ENCODE measurements at places on chromosomes 2 and 18.

- DNase-seq = no peak
Observed at GRCh38 chr18:79071037-79071436, 1.8 kb downstream of the ATP9B start.

- DNase-seq = no peak
Observed at GRCh38 chr2:95002498-95002897, 23.0 kb upstream of the MAL start.

- DNase-seq = no peak
Observed at GRCh38 chr2:69945441-69945840, 16.0 kb downstream of the ASPRV1 start.

- DNase-seq = no peak
Observed at GRCh38 chr2:203626952-203627681, 79.3 kb upstream of the CD28 start.

GRCh38 chr2:101478181-101479001 is 3.5 kb upstream of the RFX8 start:
- DNase-seq = no peak

DNA sequence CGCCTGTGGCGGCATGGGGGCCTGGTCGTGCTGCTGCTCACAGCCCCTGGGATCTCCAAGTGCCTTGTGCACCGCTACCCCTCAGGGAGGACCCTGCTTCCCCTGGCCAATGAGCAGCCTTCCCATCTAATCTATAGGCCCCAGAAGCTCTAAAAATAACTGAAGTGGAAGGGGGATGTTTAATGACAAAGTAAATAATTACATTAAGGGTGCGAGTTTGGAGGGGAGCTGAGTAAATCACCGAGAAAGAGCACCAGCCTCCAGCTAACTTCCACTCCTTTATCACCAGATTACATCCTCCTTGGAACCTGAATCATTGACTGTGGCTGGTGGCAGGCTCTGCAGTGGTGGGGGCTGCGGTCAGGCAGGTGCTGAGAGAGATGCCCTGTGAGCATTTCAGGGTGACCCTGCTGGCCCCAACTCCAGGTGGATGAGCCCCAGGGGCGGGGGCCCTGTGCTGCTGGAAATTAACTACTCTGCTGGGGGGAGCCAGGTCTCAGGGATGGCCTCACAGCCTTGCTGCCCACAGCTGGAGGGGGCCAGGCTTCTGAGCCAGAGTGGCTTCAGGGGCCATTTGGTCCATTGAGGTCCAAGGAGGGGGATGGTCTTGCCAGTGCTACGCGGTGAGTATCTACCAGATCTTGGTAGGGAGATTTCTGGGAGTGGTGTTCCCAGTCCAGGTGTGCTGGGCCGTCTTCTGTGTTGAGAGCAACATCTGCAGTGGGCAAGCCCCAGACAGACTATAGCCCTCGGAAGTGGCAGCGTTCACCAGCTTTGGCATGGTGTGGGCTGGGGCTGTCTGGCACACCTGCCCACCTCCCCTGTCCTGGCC is 74.2 kb downstream of the GLI2 start:
- no peak for DNase-seq

DNA sequence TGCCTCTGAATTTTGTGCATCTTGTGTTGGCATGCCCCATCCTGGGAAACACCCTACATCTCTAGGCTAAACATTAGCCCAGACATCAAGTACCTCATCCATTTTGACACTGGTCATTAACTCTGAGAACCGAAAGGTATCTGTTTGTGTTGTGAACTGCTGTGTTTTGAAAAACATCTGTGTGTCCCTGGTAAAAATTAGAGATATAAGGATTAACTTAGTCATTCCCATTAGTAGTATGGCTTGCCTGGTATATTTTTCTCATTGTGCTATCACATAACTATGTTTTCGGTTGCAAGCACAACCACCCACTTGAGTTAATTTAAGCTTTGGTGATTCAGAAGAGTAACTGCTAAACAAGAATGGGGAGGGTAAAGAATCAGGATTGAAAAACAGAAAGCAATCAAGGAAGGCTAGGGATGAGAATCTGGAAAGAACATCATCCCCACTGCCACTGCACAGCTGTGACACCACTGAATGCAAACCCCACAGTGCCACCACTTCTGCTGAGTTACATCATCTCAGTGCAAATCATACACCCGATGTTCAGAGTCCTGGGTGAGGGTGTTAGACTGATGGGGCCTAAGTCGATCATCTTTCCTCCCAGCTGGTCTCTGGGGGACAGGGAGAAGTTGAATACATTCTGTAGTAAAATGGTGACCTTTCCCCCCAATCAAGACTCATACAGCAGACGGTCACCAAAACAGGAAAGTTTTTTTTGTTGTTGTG is 234.0 kb downstream of the EPHA4 start:
- no peak for DNase-seq

DNA sequence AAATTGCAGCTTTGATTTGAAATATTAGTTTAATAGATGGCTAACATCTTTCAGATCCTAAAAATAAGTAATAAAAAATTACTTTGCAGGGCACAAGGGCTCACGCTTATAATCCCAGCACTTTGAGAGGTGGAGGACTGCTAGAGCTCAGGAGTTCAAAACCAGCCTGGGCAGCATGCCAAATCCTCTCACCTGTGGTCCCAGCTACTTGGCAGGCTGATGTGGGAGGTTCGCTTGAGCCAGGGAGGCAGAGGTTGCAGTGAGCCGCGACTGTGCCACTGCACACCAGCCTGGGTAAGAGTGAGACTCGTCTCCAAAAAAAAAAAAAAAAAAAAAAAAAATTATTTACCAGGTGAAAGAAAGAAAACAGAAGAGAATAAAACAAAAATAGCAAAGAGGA is 449.8 kb downstream of the NRXN1 start:
- no peak for DNase-seq

DNA sequence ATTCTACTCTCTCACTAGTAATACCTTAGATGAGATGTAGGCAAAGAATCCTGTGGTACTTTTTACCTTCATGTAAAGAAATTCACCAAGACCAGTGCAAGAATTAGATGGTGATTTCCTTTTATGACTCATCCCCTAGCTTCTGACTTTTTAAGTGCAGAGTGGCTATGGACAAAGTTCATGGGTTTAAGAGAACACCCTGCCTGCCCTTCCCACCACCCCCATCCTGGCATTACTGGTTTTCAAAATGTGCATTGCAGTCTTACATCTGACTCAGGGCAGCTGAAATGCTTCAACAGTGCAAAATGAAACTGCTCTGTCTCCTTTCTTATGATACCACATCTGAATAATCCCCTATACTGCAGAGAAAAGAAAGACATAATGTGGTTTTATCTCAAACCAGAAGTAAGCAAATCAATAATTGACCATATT is 22.6 kb downstream of the MAIP1 start:
- no peak for DNase-seq

DNA sequence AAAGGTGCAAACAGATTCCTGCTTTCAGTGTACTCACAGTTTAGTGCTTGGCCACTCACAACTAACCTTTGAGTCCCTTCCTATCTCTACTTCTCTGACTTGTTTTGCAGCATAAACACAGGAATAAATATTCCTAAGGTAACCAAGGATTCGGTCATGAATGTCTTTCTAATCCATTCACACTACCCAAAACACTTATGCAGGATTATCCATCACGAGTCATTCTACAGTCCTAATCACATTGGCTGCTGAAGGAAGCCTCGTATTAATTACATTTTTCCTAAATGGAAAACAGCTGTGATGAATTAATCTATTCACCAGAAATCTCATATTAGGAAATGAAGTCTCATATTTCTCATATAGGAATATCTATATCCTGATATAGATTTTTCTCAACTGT is 16.3 kb downstream of the RDH14 start:
- DNase-seq = no peak

- DNase-seq = no peak
Observed at GRCh38 chr18:3901042-3901441, 451.1 kb downstream of the TGIF1 start.

DNA sequence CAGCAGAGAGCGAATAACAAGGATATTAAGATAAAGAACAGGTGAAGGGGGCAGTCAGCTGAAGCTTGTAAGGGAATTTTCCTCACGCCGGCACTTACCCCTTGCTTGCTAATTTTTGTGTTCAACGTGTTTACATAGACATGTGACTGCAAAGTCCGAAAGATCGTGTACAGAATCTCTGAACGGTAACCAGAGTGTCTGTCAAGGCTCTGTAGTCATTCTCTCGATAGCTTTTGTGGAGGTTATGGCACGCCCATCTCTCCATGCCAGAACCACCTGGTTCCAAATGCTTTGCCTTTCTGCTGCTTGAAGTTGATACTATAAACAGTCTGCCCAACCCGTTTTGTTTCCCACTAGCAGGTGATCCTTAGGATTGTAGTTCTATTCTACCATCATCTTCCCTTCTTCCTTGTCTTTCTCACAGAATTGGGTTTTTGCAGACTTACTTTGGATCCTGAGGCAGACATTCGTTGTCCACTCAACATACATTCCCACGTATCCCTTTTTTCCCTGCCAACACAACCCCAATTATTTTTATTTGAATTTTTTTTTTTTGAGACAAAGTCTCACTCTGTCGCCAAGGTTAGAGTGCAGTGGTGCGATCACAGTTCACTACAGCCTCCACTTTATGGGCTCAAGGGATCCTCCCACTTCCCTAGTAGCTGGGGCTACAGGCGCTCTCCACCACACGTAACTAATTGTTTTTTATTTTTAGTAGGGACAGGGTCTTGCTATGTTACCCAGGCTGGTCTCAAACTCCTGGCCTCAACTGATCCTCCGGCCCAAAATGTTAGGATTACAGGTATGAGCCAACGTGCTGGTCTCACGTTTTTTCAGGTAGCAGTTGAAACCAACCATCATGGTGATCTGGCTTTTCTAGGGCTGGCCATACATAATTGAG is 1.3 kb upstream of the USP34 start:
- DNase-seq = peak; percentile 3

- DNase-seq = no peak
Observed at GRCh38 chr18:26813043-26813442, 52.5 kb downstream of the AQP4 start.

DNA sequence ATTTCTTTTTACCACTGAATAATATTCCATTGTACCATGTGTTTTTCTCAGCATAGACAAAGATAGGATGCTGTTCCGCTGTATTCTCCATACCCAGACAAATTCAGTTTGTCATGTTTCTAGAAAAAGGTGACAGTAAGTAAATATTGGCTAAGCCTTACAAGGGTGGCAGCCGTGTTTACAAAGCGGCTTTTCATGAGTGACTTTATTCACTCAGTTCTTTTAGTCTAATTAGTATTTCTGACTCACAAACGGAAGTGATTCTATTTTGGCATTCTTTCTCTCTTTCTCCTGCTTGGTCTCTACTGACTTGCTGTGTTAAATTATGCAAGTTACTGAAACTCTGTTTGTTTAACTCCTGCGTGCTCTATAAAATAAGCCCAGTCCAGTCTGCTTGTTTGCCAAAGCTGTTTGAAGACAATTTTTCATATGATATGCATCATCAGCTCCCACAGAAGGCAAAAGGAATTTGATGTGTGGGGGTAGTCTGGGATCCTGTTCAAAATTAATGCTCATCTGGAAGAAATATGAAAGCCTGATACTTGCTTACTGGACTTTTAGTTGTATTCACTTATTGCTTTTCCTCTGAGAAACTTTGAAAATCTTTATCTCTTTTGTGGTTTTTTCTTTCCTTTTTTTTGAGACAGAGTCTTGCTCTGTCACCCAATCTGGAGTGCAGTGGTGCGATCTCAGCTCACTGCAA is 2.3 kb upstream of the PLEKHH2 start:
- DNase-seq = no peak

DNA sequence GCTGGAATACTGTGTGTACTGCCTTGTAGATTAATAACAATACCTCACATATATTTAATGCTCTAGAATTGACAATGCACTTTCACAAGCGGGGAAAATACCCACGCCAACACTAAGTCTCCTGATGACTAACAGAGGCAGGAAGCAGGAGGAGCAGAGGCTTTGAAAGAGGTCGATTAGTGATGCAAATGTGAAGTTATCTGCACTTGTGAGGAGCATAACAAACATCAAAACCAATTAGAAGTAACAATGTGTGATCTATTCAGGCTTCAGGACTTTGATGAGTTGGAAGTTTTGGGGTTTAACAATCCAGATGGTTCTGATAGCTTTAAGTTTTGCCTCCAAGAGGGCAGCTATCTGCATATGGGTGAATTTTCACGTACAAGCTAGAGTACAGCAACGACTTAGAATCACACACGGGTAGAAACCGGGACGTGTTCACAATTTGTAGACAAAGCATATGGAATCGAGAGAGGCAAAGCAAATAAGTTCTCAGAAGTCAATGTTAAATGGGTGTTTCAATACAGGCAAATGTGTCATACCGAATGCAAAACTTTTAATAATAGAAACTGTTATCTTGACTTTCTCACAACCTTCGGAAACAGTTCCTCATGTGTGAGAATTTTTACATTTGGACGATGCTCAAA is 114.5 kb downstream of the METTL8 start:
- peak; percentile 3 for DNase-seq

GRCh38 chr18:25422230-25422629 is 70.3 kb upstream of the ZNF521 start:
- no peak for DNase-seq

- DNase-seq = no peak
Observed at GRCh38 chr2:239732666-239733010, 292.5 kb downstream of the NDUFA10 start.

- DNase-seq = no peak
Observed at GRCh38 chr2:25453199-25453905, 111.6 kb upstream of the DNMT3A start.

- no peak for DNase-seq
Observed at GRCh38 chr18:45448871-45449270, 166.4 kb upstream of the SLC14A2 start.

DNA sequence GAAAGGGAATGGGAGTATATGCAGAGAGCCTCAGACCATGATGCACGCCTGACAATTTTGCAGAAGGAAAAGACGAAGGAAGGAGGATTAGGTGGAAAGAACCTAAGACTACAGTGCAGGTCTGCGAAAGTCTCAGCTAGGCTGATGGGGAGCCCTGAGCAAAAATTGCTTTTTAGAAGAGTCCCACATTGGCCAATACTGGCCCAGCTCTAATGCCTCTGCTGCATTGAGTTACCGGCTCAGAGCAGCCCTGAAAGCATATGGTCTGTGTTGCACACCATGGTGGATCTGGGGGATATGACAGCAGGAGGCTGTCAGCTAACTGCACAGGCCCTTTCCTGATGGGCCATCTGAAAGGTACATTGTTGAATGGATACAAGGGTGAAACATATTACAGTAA is 48.3 kb upstream of the CAVIN2 start:
- DNase-seq = no peak

- DNase-seq = no peak
Observed at GRCh38 chr2:111653103-111653624, 230.8 kb downstream of the ANAPC1 start.

DNA sequence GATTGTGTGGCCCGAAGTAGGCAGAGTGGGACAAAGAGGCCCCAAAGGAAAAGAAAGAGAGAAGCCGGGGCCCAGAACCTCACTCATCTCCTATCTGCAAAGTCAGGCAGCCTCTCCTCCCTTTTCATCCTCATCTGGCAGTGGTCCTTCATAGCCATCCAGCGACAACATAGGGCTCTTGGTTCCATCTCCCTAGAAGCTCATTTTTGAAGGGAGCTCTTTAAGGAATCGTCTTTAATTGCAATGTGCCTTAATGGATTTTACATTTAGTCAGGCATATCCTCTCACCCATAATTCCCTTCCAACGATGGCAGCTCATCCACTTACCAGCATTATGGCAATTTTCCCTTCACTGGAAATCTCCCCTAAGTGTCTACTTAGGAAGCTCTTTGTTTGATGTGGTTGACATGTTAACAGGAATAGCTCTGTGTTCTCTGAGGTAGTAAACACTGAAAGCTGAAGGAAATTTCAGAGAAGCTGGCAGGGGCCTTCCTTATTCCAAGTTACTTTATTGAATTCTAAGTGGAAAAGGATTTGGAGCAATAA is 780.6 kb downstream of the TSN start:
- no peak for DNase-seq

- no peak for DNase-seq
Observed at GRCh38 chr2:197278799-197279763, 31.5 kb downstream of the ANKRD44 start.

- DNase-seq = no peak
Observed at GRCh38 chr18:79385708-79386341, 9.9 kb upstream of the NFATC1 start.
